ENCODE measurements at places on chromosomes 3 and 15. TPM values are rescaled to one million over a fixed set of nuclear protein-coding genes. Genes with fewer than 3 reads are reported as not detected.

Gene HHLA2
- not detected for total RNA-seq

Gene DAZL
- total RNA-seq, result not detected

Gene TPRG1
- total RNA-seq, result 2.2 TPM

Gene RASA2
- 7.1 TPM for total RNA-seq

Gene EPHB1
- 1.1 TPM for total RNA-seq

Gene DHX30
- 48.3 TPM for total RNA-seq

Gene TF
- 5.8 TPM for total RNA-seq

Gene PTPN9
- total RNA-seq, result 8.8 TPM

Gene MYD88
- 8.5 TPM for total RNA-seq

Gene PPARG
- total RNA-seq, result 7.8 TPM

Data from cardiac septum (tissue), 1 donor.